ENCODE measurements at places on chromosomes 1 and 21.

GRCh38 chr1:188154761-188155160 is 1326.0 kb downstream of the PLA2G4A start:
- no peak for DNase-seq

GRCh38 chr1:243708210-243708609 is 141.8 kb downstream of the AKT3 start:
- no peak for DNase-seq

GRCh38 chr1:90714521-90714951 is 2.6 kb downstream of the BARHL2 start:
- DNase-seq = no peak

DNA sequence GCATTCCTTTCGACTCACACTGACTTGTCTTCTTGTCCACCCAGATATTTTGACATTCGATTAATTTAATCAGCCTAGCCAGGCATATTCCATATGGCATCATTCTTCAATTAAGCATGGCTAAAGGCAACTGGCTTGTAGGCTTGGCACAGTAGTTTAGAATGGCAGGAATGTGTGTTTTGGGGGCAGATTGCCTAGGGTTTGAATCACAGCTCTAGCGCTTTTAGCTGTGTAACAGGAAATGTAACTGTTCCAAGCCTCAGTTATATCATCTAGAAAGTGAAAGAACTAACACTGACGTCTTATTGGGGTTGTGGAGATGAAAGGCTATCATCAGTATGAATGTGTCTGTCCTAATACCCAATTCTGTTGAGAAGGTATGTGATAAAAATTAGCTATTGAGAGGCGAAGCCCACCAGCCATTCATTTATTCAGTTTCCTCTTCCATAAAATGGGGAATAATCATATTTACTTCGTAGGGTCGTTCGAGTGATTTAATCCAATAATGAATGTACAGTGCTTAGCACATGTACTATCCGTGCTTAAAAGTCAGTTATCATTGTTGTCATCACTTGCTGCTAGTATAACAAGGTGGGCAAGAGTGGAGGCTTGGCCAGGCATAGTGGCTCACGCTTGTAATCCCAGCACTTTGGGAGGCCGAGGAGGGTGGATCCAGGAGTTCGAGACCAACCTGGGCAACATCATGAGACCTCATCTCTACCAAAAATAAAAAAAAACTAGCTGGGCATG is 41.6 kb upstream of the GRHL3 start:
- no peak for DNase-seq

- DNase-seq = no peak
Observed at GRCh38 chr1:44820328-44821239, 12.3 kb downstream of the BTBD19 start.

DNA sequence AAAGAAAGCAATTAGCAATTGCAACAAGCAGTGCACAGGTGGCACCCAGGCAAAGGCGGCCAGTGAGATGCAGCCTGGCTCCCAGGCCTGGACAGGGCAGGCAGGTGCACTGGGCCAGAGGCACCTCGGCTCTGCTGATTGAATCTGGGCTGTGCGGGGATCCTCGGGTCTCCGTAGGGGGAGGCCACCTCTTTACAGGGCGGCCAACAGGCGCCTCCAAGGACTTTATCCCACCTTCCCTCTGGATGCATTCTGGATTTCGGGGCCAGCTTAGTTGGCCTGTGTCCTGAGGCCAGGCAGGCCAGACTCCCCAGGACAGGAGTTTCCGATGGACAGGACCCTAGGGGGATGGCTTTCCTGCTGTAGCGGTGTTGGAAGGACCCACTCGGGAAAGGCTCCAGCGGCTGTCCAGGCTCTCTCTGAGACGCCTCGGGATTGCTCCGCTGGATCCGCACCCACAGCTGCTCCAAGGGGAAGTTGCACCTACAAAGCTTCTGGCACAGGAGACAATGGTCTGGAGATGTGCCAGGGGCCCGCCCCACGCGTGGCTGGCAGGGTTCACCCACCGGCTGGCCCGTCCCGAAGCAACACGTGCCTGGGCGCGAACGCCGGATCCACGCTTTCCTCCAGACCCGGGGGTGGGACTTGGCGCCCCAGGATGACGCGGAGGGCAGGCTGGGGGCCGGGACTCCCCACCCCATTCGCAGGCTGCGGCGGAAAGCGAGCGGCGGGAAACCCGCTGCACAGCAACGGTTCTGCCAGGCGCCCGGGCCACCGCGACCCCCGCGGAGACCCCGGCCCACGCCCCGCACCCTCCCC is 810 bp downstream of the SLC19A1 start:
- DNase-seq = peak; percentile 67

- no peak for DNase-seq
Observed at GRCh38 chr1:215607412-215607811, 40.3 kb downstream of the KCTD3 start.

DNA sequence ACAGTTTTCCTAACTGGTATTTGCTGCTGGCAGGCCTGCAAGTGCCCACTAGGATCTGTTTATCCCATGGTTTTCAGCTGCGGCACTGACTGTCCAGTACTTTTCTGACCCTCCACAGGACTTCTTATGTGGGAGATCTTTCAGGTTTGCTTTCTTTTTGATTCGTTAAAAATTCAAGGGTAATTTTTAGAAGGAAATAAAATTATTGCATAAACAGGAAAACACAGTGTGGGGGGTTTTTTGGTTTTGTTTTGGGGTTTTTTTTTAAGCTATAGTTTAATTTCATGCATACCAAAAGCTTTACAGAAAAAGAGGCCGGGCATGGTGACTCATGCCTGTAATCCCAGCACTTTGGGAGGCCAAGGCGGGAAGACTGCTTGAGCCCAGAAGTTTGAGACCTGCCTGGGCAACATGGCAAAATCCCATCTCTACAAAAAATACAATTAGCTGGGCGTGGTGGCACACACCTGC is 3.6 kb downstream of the NIBAN1 start:
- DNase-seq = no peak

DNA sequence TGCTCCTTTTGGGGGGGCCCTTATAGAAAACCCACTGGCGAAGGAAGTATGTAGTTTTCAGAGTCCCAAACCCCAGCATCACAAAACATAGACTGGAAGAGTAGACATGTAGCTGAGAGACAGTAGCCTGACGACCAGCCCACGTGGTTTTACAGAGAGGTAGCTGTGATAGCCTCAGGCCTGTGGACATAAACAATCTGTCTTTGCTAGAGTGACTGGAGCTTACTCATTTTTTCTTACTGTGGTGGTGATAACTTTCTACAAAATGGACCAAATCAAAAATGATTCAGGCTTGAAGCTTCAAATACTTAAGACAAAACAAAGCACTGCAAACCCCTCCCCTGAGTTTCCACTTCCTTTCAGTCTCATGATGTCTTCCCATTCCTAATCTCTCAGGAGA is 497.0 kb downstream of the RWDD3 start:
- no peak for DNase-seq

GRCh38 chr1:65423884-65424572 is 3.6 kb downstream of the LEPR start:
- no peak for DNase-seq

GRCh38 chr1:230282157-230282556 is 144.0 kb downstream of the PGBD5 start:
- no peak for DNase-seq

GRCh38 chr1:240468656-240469055 is 143.3 kb downstream of the GREM2 start:
- DNase-seq = no peak

DNA sequence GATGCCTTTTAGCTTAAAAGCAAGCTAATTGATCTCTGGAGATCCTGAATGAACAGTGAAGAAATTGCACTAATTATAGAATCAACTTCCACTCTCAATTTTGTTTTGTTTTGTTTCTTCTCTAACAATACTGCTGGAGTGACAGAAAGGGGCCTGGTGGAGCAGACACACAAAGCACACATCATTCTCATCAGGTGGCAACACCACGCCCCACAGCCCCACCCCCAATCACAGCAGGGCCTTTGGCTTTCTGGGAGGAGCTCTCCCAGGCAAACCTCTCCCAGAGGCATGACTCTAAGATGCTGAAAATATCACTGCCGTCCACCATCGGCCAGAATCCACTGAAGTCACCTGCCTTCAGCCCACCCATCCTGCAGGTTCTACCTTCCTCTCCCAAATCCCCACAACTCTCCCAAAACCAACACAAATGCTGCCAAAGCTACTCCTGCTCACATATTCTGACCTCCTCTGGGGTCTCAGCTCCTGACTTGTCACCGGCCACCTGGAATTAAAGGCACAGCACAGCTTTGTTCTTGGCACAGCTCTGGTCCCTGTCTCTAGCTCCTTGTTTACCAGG is 120.7 kb downstream of the GRIK3 start:
- DNase-seq = no peak

GRCh38 chr21:14995695-14996490 is 68.9 kb downstream of the NRIP1 start:
- DNase-seq = no peak

DNA sequence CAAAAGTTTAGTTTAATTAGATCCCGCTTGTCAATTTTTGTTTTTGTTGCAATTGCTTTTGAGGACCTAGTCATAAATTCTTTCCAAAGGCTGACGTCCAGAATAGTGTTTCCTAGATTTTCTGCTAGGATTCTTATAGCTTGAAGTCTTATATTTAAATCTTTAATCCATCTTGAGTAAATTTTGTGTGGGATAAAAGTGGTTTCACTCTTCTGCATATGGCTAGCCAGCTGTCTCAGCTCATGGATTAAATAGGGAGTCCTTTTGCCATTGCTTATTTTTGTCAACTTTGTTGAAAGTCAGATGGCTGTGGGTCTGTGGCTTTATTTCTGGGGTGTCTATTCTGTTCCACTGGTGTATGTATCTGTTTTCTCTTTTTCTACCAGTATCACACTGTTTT is 801.3 kb upstream of the ADGRL4 start:
- DNase-seq = no peak

DNA sequence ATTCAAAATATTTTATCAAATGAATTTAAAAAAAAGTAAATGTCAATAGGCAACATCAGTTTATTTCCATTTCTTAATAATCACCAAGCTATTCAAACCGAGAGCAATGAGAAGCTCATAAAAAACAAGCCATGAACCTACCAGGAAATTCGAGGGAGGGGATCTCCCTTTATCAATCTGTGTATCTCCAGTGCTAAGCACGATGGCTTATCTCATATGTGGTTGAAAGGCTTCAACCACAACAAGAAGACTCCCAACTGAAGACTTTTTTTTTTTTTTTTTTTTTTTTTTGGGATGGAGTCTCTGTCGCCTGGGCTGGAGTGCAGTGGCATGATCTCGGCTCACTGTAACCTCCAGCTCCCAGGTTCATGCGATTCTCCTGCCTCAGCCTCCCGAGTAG is 833.3 kb downstream of the USP25 start:
- no peak for DNase-seq

DNA sequence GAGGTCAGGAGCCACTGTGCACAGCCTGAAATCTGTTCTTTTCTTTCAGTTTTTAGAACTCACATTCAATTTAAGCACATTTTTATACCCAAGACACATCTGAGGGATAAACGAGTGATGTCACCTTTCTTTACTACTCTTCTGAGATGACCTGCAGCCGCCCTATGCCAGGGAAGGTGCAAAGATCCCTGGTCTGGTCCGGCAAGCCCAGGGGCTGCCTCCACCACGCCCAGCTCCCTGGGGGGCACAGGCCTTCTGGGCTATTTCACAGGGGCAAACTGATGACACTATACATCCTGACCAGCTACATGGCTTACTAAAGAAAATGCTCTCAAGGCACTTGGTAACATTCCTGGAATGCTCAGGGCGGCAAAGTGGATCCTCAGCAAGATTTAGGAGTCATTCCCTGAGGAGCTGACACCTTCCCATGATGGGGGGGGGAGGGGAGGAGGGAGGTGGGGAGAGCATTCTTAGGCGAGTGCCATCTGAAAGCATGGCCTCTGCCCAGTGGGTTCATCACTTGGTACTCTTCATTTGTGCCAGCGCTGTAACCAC is 11.3 kb downstream of the MRAP start:
- no peak for DNase-seq

GRCh38 chr1:184462990-184463389 is 76.2 kb downstream of the C1orf21 start:
- DNase-seq = no peak

DNA sequence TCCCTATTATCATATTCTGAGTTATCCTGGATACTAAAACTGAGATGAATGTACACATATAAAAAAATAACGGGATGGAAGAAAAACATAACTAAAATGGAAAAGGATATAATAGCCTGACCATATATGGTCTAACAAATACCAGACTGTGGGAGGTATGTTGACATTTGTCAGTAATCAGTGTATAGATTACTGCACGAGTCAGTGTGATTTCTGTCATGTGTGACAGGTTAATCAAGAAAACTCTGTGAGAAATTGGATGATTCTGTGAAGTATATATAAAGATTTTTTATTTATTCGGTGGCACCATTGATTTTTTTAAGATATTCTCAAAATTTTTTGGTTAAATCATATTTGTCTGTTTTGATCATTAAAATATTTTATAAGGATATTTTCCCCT is 547.3 kb upstream of the B3GALT2 start:
- DNase-seq = no peak

- no peak for DNase-seq
Observed at GRCh38 chr1:171267391-171267790, 19.1 kb downstream of the FMO1 start.

DNA sequence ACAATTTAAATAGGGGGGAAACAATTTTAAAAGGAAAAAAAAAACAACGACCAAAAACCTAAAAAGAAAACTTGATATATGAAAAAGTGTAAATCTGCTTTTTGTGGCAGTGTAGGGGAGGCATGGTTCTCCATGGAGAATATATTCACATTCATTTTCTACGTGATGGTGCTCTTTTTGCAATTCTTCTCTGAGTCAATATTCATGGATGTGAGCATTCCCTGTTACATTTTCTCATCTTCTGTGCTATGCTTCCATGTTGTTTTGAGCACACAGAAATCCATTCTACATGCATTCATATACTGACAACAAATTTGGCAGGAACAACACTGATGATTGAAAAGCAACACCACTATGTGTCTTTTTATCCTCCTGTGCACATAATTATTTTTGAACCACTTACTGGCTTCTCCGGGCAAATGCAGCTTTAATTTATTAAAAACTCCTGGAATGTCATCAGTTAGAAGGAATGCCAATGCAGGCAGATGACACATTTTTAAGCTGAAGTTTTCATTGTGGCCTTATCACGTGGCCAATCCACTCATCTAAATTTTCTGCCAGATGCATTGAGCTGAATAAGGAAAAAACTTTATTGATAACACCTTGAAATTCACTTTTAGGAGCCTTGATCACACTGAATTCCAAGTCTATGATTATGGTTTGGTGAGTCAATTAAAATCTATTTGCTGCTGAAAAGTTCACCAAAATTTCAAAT is 590.6 kb downstream of the NUF2 start:
- no peak for DNase-seq

- no peak for DNase-seq
Observed at GRCh38 chr1:92797297-92797696, 12.4 kb upstream of the EVI5 start.

- DNase-seq = no peak
Observed at GRCh38 chr1:39509360-39510009, 18.0 kb downstream of the BMP8A start.

GRCh38 chr1:184310157-184310819 is 76.5 kb upstream of the C1orf21 start:
- no peak for DNase-seq

Measured in T-helper 9 cell (primary cell).